CD4-positive, alpha-beta T cell treated with Interleukin-12 subunit alpha and Interleukin-12 subunit beta, for 1 hour (primary cell): ENCODE measurements at places on chromosomes 1 and 21.

DNA sequence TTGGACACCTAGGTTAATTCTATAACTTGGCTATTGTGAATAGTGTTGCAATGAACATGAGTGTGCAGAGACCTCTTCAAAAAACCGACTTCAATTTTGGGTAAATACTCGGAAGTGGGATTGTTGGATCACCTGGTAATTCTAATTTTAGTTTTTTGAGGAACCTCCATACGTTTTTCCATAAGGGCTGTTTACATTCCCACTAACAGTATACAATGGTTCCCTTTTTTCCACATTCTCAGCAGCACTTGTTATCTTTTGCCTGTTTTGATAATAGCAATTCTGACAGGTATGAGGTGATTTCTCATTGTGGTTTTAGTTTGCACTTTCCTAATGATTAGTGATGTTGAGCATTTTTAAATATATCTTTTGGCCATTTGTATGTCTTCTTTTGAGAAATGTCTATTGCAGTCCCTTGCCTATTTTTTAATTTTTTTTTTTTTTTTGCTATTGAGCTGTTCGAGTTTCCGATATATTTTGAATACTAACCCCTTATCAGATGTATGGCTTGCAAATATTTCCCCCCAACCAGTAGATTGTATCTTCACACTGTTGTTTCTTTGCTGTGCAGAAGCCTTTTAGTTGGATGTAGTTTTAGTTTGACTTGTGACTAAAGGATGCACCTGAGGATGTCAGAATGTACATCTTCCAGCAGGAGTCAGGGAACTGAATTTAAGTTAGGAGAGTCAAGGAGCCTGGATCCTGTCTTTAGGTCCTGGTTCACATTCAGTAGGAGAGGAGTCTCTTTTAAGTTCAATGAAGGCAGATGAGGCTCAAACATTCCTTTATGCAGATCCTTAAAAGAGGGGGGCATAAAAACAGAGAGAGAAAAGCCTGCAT is 120.0 kb downstream of the S1PR1 start:
- no peak for DNase-seq

DNA sequence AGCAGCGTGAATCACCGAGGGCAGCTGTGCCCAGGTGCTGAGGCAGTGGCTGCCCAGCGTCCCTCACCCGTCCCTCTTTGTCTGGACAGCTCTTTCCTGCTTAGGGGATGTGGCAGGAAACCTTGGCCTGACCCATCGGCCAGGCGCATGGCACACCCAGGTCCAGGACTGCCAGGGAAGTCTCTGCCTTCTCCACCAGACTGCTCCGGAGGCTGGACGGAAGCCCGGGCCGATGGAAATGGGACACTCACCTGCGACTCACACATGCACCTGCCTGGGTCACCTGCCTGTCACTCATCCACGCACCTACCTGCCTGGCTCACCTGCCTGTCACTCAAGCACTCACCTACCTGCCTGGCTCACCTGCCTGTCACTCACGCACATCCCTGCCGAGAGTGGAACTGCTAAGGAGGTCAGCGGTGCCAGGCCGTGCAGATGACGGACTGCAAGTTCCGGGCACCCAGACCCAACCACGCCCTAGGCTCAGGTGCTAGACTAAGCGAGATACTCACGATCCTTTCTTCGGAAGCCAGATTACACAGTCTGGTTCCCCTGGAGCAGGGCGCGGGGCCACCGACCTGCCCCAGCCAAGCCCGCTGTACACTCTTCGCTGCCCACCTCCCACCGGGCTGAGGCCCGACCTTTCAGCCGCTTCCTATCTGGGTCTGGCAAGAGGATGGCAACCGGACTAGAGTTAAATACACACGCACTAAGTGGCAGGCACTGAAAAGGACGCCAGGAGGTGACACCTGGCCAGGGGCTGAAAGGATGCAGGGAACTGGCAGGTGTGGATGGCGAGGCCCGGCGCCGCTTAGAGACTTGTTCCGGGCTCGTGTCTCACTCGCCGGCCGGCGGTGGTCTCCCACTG is 1.1 kb downstream of the UBE2J2 start:
- no peak for DNase-seq

GRCh38 chr1:35851132-35851869 is 31.7 kb upstream of the AGO1 start:
- DNase-seq, result no peak

GRCh38 chr1:31904339-31905092 is 33.7 kb downstream of the PTP4A2 start:
- DNase-seq, result no peak

DNA sequence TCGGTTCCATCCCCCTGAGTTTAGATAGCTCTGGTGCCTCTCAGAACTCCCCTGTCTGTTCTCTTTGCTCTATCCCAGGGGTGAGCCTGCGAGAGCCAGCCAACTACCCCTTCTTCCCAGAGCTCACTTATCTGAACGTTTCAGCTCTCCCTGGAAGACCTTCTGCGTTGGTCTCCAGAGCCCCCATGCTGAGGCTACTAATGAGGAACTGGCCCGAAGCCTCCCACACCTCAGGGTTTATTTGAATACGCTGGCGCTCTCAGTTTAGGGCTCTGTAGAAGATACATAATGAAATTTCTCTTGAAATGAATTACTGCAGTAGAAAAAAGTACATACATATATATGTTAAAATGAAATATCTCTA is 43.5 kb downstream of the TCEANC2 start:
- DNase-seq, result no peak

DNA sequence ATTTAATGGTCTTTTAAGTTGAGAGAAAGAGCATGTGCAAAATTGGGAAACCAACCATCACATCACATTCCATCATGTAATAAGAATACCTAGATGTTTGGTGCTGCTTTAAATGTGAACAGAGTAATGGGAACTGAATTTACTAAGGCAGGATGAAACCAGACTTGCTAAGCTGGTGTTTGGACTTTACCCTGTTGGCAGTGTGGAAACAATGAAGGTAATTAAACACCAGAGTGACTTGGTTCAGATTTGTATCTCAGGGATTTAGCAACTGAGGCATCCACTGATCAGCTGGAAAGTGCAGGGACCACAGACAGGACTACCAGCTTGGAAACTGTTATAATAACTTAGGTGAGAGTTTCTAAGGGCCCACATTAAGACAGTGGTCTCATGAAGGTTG is 263.4 kb downstream of the OLFM3 start:
- no peak for DNase-seq

GRCh38 chr1:11187494-11187893 is 1.7 kb upstream of the ANGPTL7 start:
- no peak for DNase-seq

DNA sequence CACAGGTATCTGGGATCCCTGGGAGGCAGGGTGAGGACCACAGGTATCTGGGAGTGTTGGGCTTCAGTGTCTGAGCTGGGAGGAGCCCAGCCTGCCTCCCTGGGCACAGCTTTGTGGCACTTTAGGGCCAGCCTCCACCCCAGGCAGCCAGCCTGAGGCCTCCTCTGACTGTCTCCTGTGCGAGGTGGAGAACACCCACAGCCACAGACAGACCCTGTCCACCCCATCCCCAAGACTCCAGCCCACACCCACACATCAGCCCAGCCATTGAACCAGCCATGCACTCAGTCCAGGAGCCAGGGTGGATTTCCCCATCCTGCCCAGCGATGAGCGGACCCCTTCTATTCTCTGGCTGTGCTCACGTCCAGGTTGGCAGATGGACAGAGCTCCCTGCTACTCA is 21.8 kb upstream of the TNFRSF1B start:
- no peak for DNase-seq

DNA sequence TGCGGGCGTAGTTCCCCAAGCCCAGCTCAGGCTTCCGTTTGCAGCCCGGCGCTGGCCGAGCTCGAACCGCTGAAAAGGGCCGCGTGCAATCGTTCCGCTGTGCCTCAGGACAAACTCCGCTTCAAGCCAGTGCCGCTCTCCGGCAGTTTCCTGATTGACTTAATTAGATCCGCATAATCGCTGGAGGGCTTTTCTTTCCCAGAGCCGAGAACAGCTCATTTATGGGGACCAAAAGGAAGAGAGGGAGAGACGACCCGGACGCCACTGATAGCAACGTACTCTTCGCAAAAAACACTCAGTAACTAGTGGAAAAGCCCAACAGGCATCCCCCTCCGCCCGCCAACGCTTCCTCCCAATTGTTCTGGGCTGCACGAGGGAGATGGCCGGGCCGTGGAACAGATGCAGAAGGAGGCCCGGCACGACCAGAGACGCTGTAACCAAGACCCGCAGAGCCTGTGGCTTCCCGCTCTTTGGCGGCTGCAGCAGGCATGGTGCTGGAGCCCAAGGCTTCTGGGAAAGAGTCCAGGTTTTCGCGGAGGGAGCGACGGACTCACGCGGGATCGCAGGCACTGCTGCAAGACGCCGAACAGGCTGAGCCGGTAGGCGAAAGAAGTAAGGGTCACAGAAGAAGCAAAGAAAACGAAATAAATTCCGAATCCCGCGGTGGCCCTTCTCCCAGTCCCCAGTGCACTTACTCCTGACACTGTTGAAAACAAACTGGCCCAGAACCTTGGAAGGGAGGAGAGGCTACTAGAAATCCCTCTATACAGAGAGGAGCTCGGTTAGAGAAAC is 3.6 kb upstream of the FOXD2 start:
- DNase-seq, result no peak

DNA sequence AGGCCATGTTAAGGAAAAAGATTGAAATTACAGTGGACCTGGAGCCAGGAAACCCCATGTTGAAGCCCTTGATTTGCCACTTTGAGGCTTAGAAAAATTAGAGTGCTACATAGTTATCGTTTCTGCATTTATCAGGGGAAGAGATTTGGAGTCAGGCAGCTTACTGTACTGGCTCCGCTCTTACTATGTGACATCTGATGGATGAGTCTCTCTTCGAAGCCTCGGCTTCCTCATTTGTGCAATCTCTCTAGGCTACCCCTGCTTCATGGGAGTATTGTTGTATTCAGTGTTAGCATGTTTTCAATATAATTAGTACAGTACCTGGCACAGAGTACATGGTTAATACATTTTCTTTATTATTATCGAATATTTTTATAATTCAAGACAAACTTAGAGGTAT is 480.4 kb upstream of the USP24 start:
- DNase-seq, result no peak

GRCh38 chr1:160220301-160220700 is 15.1 kb downstream of the PEA15 start:
- DNase-seq, result no peak

- DNase-seq, result no peak
Measured at GRCh38 chr21:39669485-39669884, 56.7 kb downstream of the B3GALT5 start.

- DNase-seq, result no peak
Measured at GRCh38 chr1:91827087-91827458, 58.9 kb downstream of the TGFBR3 start.

GRCh38 chr1:15343729-15344128 is 66.0 kb upstream of the EFHD2 start:
- DNase-seq, result no peak

GRCh38 chr21:27024301-27024700 is 57.4 kb upstream of the ADAMTS5 start:
- DNase-seq, result no peak

- DNase-seq, result no peak
Measured at GRCh38 chr1:219542828-219543518, 69.9 kb downstream of the ZC3H11B start.

DNA sequence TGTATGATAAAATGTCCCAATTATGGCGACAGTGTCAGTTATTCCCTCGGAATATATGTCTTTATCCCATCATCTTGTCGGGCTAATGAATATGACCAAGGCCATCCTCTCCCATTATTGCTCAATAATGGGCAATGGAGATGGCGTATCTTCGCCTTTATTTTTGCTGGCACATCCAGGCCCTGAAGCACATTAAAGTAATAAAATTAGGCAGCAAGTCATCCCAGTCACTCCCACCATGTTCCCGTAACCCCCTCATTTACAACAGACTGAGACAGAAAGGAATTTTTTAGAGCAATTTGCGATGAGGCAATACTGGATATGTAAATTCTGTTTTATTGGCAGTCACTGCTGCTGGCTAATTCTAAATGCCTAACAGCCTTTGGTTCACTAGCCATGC is 35.3 kb downstream of the CLIC6 start:
- DNase-seq, result no peak

GRCh38 chr1:54559771-54560231 is 11.8 kb downstream of the ACOT11 start:
- DNase-seq, result no peak

DNA sequence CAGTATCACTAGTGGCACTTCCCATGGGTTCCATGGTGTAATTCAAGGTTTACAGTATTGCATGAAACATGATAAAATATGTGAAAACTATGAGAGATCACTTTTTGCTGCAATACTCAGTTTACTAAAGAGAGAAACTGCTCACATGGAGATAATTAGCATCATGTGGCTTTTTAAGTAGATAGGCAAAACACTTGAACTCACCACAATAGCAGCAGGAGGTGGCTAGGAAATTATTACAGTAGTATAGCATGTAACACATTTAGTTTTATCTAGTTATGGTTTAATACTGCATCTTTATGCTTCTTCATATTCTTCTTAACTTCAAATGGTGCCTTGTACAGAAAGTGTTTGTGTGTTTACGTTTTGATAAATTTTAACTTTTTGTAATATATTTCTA is 698.5 kb upstream of the BRINP3 start:
- DNase-seq, result no peak

- DNase-seq, result no peak
Measured at GRCh38 chr1:174359454-174359805, 88.3 kb upstream of the GPR52 start.

GRCh38 chr1:30044656-30045144 is 678.7 kb downstream of the MATN1 start:
- DNase-seq, result no peak

DNA sequence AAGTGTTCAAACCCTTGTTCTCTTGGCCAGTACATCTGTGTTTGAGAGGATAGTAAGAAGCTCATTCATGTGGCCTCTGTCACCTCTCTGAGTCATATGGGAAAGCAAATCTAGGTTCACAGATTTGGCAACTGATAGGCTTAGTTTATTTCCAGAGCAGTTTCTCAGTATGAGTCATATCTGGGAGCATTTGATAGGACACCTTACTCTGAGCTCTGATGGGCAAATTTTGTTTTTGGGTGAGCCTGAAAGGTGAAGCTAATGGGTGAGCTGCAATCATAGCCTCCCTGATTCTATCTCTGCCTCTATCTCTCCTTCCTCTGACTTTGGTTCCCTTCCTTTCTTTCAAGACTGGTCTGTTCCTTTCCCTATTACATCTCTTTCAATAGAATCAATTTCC is 134.4 kb downstream of the S1PR1 start:
- no peak for DNase-seq

DNA sequence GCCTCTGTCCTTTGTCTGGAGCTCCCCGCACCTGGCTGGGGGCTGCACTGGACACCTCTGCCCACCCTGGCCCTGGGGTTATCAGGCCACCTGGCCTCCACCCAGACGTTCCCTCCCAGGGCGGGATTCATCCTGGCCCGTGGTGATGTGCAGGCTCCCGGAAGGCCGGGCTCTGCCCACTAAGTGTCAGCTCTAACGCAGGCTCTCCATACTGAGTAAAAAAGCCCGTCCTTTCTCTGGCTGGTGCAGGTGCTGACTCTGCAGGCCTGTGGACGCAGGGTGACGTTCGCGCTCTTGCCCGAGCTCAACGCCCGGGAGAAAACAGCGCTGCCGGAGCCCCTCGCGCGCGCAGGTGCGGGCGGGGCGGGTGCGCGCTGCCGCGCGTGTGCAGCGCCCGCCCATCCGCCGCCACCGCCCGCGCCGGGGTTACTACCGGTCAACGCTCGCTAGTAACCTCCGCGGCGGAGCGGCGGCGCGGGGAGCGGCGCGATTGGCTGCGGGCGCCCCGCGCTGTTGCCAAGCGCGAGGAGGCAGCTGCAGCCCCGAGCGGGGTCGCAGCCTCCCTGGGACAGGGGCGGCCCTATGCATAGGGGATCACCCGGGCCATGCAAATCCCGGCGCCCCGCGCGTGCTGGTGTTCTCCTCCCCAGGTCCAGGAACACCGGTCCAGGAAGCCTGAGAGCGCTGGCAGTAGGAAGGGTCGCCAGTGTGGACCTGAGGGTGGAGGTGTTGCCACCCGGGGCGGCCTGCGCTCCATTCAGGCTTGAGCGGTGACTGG is 15.7 kb downstream of the ABCG1 start:
- peak; percentile 90 for DNase-seq
